ENCODE measurements at places on chromosomes 16 and 17. TPM values are rescaled to one million over a fixed set of nuclear protein-coding genes. Genes with fewer than 3 reads are reported as not detected.

The PRSS33 gene
- total RNA-seq, result not detected

The ODAD4 gene
- 0.43 TPM for total RNA-seq

The BICDL2 gene
- not detected for total RNA-seq

DNA sequence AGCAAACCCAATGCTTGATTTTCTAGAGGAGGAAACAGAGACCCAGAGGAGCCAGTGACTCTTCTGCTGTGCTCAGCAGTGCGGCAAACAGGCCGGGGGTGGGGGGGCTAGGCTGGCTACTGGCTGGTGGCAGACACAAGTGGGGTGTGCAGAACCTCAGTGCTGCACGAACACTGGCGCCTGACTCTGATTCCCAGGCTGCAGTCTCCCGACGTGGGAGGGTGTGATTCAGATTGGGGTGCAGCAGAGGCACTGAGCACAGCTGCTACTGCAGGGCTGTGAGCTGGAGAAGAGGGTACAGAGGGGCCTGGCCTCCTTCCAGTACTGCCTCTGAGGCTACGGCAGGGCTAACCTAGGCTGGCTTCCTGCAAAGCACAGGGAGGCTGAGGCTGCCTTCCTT is 8.1 kb downstream of the RPL19 start:
- no peak for DNase-seq

GRCh38 chr17:39916918-39917317 is 1.5 kb downstream of the GSDMB start:
- peak; percentile 14 for DNase-seq

- peak; percentile 89 for DNase-seq
Observed at GRCh38 chr17:14052886-14053615, 16.3 kb upstream of the COX10 start.

- no peak for DNase-seq
Observed at GRCh38 chr17:76088868-76089576, 10.0 kb downstream of the ZACN start.

- no peak for DNase-seq
Observed at GRCh38 chr17:12040478-12040877, 19.8 kb downstream of the MAP2K4 start.

DNA sequence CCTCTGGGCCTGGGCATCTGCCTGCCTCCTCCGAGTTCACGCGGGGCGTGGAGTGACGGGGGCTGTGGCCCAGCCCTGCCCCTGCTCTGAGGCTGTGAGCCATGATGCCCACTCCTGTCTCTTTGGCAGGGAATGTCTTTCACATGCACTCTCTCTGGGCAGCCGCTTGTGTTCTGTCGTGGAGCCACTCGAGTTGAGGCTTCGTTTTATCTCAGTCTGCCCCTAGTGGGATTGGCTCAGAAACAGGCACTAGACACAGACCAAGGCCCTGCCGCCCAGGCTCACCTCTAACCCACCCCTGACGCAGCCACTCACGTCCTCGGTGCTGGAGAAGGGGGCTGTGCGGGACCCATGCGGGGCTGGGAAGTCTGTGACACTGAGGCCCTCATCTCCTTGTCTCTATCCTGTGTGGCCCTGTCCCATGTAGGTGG is 67.5 kb upstream of the KCTD5 start:
- no peak for DNase-seq

GRCh38 chr17:79444198-79444597 is 166.7 kb downstream of the RBFOX3 start:
- DNase-seq, result no peak

- peak; percentile 18 for DNase-seq
Observed at GRCh38 chr17:30600830-30601494, 123.8 kb downstream of the GOSR1 start.

- no peak for DNase-seq
Observed at GRCh38 chr16:81702506-81702905, 76.6 kb upstream of the PLCG2 start.

- no peak for DNase-seq
Observed at GRCh38 chr16:48326915-48327314, 58.3 kb downstream of the SIAH1 start.

All from fibroblast of villous mesenchyme (primary cell).